ENCODE measurements at places on chromosomes 3 and 15.

- no peak for DNase-seq
Measured at GRCh38 chr15:50189633-50190032, 7.6 kb downstream of the SLC27A2 start.

- DNase-seq = no peak
Measured at GRCh38 chr15:53233801-53234200, 443.7 kb upstream of the ONECUT1 start.

DNA sequence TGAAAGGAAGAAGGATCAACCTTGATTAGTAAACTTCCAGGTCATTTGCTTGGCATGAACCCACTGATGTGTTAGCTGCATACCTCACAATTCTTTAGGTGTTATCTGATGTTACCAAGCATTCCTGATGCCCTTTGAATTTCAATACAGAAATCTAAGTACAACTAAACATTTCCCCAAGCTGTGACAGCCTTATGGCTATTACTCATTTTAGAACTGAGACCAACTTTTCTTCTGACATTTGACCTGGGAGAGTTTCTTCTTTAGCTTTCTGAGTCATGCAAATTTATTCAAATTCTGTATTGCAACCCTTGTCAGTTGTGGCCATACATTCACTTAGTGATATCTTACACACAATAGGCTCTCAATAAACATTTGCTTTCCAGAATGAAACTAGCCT, 124.3 kb downstream of the TIGIT start:
- no peak for DNase-seq

DNA sequence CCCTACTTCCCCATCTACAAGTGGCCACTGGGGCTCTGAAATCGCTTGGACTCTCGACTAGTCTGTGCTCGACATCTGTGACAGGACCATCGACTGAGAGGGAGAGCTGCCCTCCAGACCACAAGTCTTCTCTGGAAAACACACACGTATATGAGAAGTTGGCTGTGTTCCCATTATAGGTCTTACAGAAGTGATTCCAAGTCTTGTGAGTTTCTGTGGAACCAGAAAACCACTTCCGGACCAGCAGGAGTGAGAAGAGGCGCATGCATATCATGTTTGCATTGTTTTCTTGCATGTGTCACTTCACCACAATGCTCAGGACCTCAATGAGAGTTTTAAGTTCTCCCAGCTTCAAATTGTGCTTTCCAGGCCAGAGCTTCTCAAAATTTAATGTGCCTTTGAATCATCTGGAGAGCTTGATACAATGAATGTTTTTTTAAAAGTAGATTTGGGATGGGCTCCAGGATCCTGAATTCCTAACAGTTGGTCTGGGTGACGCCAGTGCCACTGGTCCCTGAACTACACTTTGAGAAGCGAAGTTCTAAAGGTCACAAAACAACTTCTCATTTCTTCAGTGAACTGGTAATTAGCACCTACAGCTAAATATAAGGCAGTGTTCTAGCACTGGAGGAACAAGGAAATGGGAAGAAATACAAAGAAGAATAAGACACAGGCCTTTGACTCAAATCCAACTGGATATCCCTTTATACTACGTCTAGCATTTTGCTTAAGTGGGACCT, 15.7 kb downstream of the LIPC start:
- no peak for DNase-seq

DNA sequence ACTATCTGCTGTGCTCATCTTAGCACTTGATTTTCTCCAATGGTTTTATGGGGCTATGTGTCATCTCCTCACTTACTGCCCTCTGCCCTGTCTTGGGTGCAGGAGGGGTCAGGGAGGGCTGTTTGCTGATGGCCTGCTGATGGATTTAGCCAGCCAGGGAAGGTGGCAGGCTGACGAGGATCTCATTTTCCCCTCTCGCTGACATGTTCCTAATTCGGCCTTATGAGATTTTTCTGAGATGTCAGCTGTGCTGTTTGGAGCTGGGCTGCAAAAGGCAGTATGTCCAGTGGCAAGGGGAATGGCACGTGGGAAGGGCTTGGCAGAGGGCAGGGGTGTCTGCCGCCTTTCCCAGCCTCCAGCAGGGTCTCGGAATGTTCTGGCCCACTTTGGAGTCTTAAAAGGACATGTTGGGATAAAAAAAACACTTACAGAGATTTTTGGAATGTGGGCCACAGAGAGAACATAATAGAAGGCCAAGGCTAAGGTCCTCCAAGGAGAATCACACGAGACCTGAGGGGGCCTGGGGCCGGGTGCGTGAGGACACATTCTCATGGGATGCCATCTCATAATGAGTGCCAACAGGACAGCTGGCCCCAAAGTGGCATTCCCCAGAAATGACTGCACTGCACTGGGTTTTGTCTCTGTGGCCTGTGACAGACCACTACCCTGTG, 303.8 kb downstream of the TLE3 start:
- DNase-seq = no peak

GRCh38 chr3:161296814-161297213, 74.5 kb downstream of the SPTSSB start:
- DNase-seq = no peak

DNA sequence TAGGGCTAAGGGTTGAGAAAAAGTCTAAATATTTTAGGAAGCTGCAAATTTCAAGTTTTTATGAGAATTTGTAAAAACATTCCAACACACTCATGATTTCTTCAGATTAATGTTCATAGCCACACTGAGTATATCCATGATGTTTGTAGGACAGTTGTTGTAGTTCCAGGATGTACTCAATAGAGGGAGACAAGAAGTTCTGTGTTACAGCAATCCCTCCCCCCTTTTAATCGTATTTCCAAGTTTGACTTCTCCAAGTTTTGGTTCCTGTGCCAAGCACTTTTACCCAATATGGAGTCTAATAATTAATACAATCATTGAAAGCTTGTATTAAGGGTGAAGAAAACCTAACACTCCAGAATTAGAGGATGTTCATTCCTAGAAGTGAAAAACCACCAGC, 143.4 kb downstream of the FEZF2 start:
- no peak for DNase-seq

- peak; percentile 11 for DNase-seq
Measured at GRCh38 chr3:43894176-43895049, 203.7 kb downstream of the ABHD5 start.

GRCh38 chr3:153320585-153321128, 158.6 kb downstream of the RAP2B start:
- DNase-seq = no peak

DNA sequence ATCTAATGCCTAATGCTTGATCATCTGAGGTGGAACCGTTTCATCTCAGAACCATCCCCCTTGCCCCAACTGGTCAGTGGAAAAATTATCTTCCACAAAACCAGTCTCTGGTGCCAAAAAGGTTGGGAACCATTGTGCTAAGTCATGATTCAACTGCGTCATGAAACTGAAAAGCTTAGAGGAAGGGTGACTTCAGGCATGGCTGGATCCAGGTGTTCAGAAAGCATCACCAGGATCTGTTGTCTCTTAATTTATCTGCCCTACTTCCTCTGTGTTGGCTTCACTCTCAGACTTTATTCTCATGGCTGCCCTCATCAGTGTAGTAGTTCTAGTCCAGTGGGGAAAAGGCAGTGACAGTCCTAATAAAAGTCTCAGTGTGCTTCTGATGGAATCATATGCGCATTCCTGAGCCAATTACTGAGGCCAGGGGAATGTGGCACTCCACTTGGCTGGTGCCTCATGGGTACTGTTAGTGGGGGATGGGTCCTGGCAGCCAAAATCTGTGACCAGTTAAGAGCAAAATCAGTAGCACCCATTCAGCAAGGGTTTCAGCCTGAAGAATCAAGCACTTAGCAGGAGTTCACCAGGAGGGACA, 110.3 kb downstream of the WNT5A start:
- DNase-seq = no peak

GRCh38 chr15:59306520-59307164, 66.0 kb downstream of the MYO1E start:
- DNase-seq = no peak

DNA sequence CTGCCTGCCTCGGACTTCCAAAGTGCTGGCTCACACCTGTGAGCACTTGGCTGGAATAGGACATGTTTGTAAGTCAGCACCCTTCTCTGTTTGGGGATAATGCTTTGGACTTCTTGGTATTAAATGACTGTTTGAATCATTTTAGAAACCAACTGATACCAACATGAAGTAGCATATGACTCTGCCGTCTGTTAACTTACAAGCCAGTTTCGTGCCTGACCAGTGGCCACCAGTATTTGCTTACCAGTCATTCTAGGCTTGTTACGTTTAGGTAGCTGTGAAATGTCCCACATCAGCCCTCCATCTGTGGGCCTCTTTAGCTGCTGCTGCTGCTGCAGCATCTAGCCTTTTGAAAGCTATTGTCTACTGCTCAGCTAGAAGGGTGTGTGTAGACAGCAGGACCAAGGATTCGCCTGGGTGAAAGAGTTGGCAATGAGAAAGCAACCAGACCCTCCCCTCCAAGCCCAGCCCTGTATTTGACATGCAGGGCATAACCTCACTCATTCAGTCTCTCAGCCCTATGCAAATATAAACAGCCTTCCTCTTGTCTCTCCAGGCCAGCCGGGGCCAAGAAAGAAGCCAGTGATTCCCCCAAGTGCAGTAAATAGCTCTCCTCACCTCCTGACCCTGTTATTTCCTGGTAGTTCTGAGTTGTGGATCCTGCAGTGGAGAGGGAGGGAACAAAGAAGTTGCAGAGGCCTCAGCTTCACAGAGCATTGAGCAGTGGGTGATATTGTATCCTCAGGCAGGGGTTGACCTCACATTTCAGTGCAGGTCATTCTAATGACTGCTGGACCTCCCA, 51.0 kb downstream of the NKIRAS1 start:
- DNase-seq = no peak

GRCh38 chr3:13161021-13161759, 88.0 kb upstream of the IQSEC1 start:
- DNase-seq = no peak

DNA sequence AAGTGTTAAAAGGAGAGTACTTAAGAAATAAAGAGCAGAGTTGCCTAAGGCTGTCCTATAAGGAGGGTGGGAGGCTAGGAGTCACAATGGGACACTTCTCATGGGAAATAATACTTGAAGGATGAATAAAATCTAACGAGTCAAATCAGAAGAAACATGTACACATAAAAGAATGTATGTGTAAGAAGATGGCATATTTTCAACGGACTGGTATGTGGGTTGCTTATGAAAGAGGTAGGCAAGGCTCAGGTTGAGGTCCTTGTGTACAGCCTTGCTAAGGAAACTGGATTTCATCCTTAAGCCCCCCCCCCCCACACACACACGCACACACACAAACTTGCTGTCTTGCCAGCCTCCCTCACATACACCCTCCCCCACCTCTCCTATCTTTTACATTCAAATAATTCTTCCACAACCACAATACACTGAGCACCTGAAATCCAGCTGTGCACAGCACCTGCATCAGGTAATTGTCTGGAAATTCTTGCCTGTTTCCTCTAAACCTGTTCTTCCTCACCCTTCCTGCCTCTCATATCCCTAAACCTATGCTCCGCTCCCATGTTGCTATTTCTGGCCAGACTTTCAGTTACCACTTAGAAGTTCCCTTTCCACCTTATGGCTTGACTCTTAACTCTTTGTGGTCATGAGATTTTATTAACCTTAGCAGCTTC, 79.2 kb downstream of the FMN1 start:
- no peak for DNase-seq

GRCh38 chr15:72112116-72112515, 5.8 kb downstream of the MYO9A start:
- no peak for DNase-seq

GRCh38 chr15:76844096-76844495, 61.0 kb downstream of the SCAPER start:
- no peak for DNase-seq

GRCh38 chr15:44775953-44776352, 39.6 kb downstream of the TRIM69 start:
- no peak for DNase-seq

DNA sequence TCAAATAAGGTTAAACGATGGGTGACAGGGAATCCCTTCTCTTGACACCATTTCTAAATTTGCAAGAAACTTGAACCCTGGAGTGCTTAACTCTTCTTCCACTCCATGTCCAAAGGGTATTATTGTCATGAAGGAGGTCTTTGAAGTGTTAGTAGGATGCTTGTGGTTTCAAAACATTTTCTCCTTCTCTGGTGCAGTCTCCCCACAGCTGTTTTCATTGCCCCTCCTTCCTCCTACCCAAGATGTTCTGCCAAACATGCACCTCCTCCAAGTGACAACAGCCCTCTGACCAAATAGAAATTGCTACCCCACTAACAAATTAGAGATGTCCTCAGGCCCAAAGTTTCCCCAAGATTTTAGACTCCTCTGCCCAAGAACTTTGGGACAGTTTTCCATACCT, 151.4 kb downstream of the POLR2M start:
- DNase-seq = no peak

GRCh38 chr3:150931745-150932144, 26.5 kb upstream of the MINDY4B start:
- DNase-seq = no peak

DNA sequence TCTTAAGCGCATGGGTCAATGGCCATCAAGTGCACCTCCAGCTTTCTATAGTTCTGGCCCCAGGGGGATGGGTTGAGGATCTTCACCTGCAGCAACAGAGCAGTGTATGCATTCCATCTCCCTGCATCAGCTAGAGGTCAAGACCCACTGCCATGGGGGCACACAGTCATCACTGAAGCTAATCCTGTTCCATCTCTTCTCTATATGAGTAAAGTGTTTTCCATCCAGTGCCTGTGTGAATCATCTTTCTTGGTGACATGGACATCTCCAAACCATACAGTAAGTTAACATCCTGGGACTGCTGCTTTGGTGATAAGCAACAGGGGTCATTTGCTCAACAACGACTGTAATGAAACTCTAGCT, 4.4 kb upstream of the ENTPD3 start:
- no peak for DNase-seq

GRCh38 chr3:101823525-101823924, 25.8 kb upstream of the NFKBIZ start:
- DNase-seq = no peak

DNA sequence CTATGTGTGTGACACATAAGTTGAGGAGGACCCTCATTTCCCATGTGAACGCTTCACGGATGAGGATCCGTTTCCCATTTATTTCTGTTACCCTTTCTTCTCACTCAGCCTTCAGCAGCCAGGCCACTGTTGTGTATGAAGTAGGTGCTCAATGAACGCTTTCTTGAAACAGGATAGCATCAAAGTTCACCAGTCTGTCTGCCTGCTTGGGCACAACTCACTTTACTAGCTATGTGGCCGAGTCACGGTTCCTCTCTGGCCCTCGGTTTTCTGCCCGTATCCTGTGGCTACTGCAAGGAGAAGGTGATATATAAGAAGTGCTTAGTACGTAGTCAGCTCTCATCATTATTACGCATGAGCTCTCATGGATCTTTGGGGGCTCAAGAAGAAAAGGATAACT, 22.4 kb downstream of the ACSBG1 start:
- no peak for DNase-seq

GRCh38 chr3:139134678-139135372, 90.1 kb upstream of the PRR23C start:
- no peak for DNase-seq

GRCh38 chr15:101325263-101326025, 30.4 kb upstream of the SNRPA1 start:
- DNase-seq = no peak

GRCh38 chr3:45966371-45966791, 23.1 kb downstream of the CXCR6 start:
- DNase-seq = no peak
